ENCODE measurements at places on chromosomes 2 and 18.

DNA sequence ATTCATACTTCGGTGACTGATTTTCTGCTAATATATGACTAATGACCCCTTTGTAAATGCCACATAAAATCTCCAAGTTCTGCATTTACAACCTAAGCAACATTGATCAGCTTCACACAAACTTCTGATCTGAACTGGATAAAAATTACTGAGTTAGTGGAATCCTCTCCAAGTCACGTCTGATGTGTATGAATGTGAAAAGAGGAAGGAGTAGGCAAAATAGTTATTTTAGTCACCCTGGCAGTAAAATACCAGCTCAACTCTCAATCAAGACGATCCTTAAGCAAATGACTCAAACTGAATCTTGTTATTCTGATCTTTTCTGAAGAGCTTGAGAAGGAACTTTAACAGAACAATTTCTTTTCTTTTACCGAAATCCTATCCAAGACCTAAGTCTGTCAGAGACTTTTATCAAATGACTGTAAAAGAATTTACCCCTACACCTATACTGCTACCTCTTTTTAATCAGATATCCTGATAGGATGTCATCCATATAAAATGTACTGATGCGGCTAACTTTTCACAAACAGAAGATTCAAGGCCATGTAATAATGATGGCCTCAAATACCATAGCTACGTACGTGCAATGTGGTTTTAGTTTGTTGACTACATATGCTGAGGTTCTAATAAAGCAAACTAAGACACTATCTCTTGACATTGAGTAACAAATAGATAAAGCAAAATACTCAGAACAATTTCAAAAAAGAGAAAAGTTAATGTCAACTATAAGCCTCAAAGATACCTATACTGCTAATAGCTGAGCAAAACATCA is 23.7 kb downstream of the CUL3 start:
- no peaks in the 10 kb centered on the region for H3K27me3 ChIP-seq
- no peaks in the 10 kb centered on the region for H3K4me1 ChIP-seq
- no peak overlapping the region for H3K27ac ChIP-seq
- DNase-seq: no peak
- no peak overlapping the region for H3K4me3 ChIP-seq

DNA sequence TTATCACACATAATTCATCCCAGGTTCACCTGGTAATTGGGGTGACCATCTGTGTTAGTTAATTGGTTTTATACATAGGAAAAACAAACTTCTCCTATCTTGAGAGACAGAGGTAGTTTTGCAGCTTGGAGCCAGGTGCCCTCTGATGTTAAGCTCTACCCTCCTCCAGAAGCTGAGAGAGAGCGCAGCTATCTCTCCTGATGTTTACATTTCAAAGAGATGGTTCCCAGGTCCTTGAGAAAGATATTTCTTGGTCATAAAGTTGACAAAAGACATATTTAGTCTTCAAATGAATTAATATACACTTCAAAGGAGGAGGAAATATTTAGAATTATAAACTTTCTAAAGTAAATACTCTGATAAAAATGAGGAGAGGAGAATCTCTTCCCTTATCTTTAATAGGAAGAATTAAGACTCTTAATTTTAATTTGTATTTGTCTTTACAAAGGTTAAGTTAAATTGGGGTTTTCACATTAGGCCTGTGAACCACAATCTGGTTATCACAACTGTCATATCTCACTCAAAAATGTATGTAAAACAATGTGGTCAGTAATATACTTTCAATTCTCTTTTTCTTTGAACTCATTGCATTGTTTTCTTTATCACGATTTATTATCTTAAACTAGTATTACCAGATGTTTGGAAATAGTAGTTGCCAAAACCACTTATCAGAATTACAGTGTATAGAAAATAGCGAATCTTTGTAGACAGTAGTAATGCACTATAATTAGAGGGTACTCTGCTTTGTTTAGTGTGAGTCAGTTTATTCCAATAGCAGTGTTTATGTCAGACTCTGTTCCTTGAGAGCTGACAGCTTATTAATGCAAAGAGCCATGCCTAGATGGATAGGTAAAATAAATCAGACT is 26.8 kb downstream of the SERPINB4 start:
- H3K27me3 ChIP-seq: no peaks in the 10 kb centered on the region
- H3K4me3 ChIP-seq: no peak overlapping the region
- no peak overlapping the region for H3K27ac ChIP-seq
- H3K4me1 ChIP-seq: no peaks in the 10 kb centered on the region

GRCh38 chr18:51382081-51382480 is 184.6 kb upstream of the MEX3C start:
- no peaks in the 10 kb centered on the region for H3K36me3 ChIP-seq
- no peak overlapping the region for H3K27ac ChIP-seq
- peak; percentile 65 for DNase-seq
- no peaks in the 10 kb centered on the region for H3K4me1 ChIP-seq
- no peak overlapping the region for H3K4me3 ChIP-seq

DNA sequence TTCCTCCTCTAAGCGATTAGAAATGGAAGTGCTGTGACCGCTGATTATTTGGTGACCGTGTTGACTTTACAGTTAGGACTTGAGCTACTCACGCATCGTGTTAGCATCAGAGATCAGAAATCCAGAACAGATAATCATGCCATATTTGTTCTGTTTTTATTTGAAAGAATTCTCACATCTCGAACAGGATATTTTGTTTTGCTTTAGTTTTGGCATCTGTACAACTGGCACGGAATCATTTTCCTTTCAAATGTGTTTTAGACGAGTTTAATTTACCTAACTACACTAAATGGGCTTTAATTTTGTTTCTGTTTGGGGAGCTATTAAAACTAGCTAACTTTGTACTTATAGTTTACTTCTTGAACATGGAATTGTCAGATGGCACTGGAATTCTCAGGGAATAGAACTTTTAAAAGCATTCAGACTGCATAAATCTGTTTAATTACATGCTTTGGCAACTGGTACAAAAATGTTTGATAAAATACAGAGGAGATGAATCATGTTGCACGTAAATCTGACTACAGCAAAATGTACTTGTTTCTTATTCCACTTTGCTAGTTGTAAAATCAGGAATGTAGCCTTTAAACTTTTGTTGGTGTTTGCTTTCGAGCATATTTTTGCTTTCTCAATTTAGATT is 1.4 kb downstream of the ITPRID2 start:
- H3K27ac ChIP-seq: peak overlapping the region; percentile 64
- no peaks in the 10 kb centered on the region for H3K27me3 ChIP-seq
- H3K4me1 ChIP-seq: no peaks in the 10 kb centered on the region
- H3K36me3 ChIP-seq: no peaks in the 10 kb centered on the region
- no peak for DNase-seq
- H3K4me3 ChIP-seq: peak overlapping the region; percentile 86

- H3K4me1 ChIP-seq: no peaks in the 10 kb centered on the region
- H3K27ac ChIP-seq: no peak overlapping the region
- H3K4me3 ChIP-seq: no peak overlapping the region
- H3K27me3 ChIP-seq: no peaks in the 10 kb centered on the region
- no peaks in the 10 kb centered on the region for H3K36me3 ChIP-seq
Measured at GRCh38 chr2:114859726-114860510, 417.5 kb downstream of the DPP10 start.

GRCh38 chr2:216056739-216057138 is 24.9 kb downstream of the PECR start:
- no peak for DNase-seq
- no peaks in the 10 kb centered on the region for H3K27me3 ChIP-seq
- no peaks in the 10 kb centered on the region for H3K4me1 ChIP-seq
- H3K4me3 ChIP-seq: no peak overlapping the region

DNA sequence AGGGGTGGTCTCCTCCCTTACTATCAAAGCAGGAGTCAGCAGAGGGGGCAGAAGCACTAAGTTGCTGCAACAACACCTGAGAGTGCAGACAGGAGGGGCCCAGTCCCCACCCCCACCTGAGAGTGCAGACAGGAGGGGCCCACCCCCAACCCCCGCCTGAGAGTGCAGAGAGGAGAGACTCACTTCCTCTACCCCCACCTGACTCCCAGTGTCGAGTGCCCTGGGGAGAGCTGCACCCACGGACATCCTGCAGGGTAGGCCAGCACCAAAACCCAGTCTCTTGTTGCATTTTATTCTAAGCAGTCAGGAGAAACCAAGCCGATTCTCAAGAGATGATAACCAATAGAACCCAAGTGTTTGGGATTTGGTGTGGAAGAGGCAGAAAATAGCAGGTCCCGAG is 78.4 kb downstream of the NAPG start:
- no peaks in the 10 kb centered on the region for H3K27me3 ChIP-seq
- no peak overlapping the region for H3K27ac ChIP-seq
- DNase-seq: no peak

DNA sequence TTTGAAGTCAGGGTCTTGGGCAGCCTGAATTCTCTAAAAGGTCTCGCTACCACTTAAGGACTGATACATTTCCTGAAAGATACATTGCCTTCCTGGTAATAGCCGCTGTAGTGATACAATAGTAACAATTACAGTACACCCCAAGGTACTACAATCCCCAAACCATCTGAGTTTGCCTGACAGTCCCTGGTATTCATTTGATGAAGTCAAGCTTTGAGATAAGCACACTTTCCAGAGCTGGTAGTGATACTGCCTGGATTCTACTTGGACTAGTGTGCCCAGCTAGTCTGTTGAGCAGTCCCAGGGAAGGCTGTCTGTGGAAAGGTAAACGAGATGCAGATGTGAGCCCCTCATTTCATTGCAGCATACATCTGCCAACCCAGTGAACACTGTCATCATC is 24.4 kb upstream of the ITGB6 start:
- H3K36me3 ChIP-seq: no peaks in the 10 kb centered on the region
- H3K4me1 ChIP-seq: peaks cover 5% of the 10 kb centered on the region
- no peak for DNase-seq
- H3K27me3 ChIP-seq: no peaks in the 10 kb centered on the region

GRCh38 chr2:72744049-72744448 is 81.8 kb downstream of the EXOC6B start:
- no peak for DNase-seq
- H3K36me3 ChIP-seq: no peaks in the 10 kb centered on the region
- no peak overlapping the region for H3K27ac ChIP-seq
- no peaks in the 10 kb centered on the region for H3K27me3 ChIP-seq
- H3K4me3 ChIP-seq: no peak overlapping the region

- H3K36me3 ChIP-seq: no peaks in the 10 kb centered on the region
- no peaks in the 10 kb centered on the region for H3K27me3 ChIP-seq
- no peak overlapping the region for H3K4me3 ChIP-seq
- no peak overlapping the region for H3K27ac ChIP-seq
- H3K4me1 ChIP-seq: no peaks in the 10 kb centered on the region
- DNase-seq: peak; percentile 69
Measured at GRCh38 chr18:53004798-53005197, 664.8 kb downstream of the DCC start.

DNA sequence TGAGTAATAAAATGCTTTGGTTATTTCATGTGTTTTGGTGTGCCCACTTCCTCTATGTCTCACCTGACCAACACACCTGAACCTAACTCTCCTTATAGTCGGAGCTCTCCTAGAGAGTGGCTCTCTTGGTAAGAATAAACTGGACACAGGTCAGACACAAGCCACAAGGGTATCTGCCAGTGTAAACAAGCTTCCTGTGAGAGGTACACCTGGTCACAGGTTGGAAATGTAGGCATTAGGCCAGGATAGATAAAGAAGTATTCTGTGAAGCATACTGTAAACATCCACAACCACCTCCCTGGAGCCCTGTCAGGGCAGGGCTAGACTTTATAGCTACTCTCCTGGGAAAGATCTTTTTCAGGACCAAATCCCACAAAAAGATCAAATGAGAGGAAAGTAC is 69.4 kb downstream of the ZDBF2 start:
- H3K36me3 ChIP-seq: no peaks in the 10 kb centered on the region
- no peak overlapping the region for H3K27ac ChIP-seq
- no peak overlapping the region for H3K4me3 ChIP-seq
- H3K27me3 ChIP-seq: no peaks in the 10 kb centered on the region
- DNase-seq: no peak

GRCh38 chr2:227765788-227766372 is 20.2 kb downstream of the SCYGR8 start:
- H3K27me3 ChIP-seq: no peaks in the 10 kb centered on the region
- H3K4me3 ChIP-seq: no peak overlapping the region
- H3K27ac ChIP-seq: no peak overlapping the region
- H3K36me3 ChIP-seq: no peaks in the 10 kb centered on the region
- no peak for DNase-seq
- no peaks in the 10 kb centered on the region for H3K4me1 ChIP-seq

DNA sequence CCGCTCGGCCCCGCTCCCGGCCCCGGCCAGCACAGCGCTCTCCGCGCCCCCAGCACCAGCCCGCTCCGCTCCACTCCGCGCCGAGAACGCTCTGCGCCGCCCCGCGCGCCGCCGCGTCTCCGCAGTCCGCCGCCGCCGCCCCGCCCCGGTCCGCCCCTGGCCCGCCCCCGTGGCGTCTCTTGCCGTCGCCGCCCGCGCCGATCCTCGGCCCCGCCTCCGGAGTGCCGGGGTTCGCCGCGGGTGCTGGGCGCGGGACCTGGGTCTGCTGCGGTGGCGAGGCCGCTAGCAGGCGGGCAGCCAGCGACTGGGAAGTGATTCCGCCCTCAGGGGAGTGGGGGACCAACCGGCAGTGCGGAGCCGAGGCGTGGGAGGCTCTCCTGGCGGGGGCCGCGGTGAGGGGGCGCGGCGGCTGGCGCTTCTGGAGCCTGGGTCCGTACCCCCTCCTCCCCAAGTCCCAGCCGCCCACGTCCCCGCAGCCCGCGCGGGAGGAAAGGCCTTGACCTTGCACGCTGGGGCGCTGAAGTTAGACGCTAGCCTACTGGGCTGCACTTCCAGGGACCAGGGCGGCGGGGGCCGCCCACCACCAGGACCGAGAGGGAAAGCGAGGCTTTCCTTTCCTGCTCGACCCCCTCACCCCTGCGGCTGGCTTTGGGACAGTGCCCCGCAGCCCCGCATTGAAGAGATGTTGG is at the start of gene HS6ST1:
Gene HS6ST1 (minus strand): TSS at position 93 of the 689 bp plus-strand sequence. CDS start 305 bp downstream, outside the sequence.
- H3K4me1 ChIP-seq: peaks cover 8% of the 10 kb centered on the region
- H3K36me3 ChIP-seq: peaks cover 2% of the 10 kb centered on the region
- peak; percentile 89 for DNase-seq
- H3K27me3 ChIP-seq: no peaks in the 10 kb centered on the region

- H3K4me3 ChIP-seq: no peak overlapping the region
- peaks cover 4% of the 10 kb centered on the region for H3K27me3 ChIP-seq
- H3K27ac ChIP-seq: no peak overlapping the region
- no peak for DNase-seq
Measured at GRCh38 chr18:79637921-79638909, 41.4 kb upstream of the CTDP1 start.

DNA sequence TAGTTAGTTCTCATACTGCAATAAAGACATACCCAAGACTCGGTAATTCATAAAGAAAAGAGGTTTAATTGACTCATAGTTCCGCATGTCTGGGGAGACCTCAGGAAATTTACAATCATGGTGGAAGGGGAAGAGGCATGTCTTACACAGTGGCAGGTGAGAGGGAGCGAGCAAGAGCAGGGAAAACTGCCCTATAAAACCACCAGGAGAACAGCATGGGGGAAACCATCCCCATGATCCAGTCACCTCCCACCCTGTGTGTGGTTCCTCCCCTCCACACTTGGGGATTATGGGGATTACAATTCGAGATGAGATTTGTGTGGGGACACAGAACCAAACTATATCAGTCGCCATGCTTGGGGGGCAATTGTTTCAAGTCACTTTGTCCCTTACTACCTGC is 1.1 kb upstream of the SSB start:
- no peak overlapping the region for H3K4me3 ChIP-seq
- no peaks in the 10 kb centered on the region for H3K4me1 ChIP-seq
- no peaks in the 10 kb centered on the region for H3K36me3 ChIP-seq
- H3K27me3 ChIP-seq: no peaks in the 10 kb centered on the region
- no peak overlapping the region for H3K27ac ChIP-seq

GRCh38 chr2:102927854-102928267 is 166.0 kb downstream of the TMEM182 start:
- H3K27me3 ChIP-seq: no peaks in the 10 kb centered on the region
- H3K27ac ChIP-seq: no peak overlapping the region
- no peak for DNase-seq
- H3K4me3 ChIP-seq: no peak overlapping the region
- peaks cover 5% of the 10 kb centered on the region for H3K4me1 ChIP-seq
- no peaks in the 10 kb centered on the region for H3K36me3 ChIP-seq

All from mesendoderm (in vitro differentiated cells).